ENCODE measurements at places on chromosomes 2 and 18.

- DNase-seq, result no peak
Observed at GRCh38 chr18:28725876-28726275, 548.9 kb upstream of the CDH2 start.

GRCh38 chr2:98665677-98666076 lies 57.3 kb downstream of the UNC50 start:
- no peak for DNase-seq

- no peak for DNase-seq
Observed at GRCh38 chr18:47618758-47619157, 311.7 kb downstream of the SMAD2 start.

DNA sequence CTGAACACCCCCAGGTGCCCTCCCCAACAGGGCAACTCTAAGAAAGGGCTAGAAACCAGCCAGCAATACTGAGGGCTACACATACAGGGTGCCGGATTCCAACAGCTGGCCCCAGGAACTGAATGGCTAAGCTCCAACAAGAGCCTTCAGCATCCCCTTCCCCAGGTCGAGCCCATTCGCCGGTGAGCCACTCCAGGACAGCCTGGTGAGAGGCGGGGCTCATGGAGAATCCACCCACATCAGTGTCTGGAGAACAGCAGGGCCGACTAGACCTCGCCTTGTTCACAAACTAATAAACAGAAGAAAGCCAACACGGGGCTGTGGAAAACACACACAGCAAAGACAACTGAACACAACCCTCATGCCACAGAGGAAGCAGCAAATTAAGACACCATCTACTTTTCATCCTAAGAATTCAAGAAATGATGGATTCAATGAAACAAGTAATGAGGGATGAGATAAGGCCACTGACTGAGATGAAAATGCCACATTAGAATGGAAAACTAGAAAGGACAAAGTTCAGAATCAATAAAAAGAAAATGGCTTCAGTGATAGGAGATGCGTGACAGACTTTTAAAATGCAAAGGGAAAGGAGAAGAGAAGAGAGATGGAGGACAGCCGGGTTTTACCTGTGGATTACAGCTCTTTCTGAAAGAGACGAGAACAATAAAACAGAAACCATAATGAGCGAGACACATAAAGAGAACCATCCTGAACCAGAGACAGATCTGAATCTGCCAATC lies 8.2 kb downstream of the PER2 start:
- DNase-seq, result no peak

- no peak for DNase-seq
Observed at GRCh38 chr2:143084462-143084861, 44.8 kb upstream of the ARHGAP15 start.

- no peak for DNase-seq
Observed at GRCh38 chr18:39846265-39846664, 2108.8 kb upstream of the PIK3C3 start.

GRCh38 chr18:78975292-78975691 lies 4.3 kb upstream of the SALL3 start:
- DNase-seq, result no peak

DNA sequence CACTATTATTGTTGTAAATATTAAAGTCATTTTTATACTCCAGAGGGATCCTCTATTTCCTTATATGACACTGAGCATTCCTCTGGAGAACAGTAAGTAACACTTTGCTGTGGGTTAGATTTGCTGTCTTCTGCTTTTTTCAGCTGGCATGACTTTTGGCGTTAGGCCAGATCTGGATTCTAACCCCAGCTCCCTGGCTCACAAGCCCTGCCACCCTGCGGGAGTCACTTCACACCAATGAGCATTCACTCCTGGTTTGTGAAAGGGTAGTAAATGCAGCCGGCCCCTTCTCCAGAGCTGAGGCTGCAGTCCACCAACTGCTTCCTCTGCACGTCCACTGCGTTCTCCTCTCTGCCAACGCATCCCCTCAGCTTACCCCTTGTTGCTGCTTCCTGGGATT lies 373.8 kb upstream of the RAB6C start:
- DNase-seq, result no peak

DNA sequence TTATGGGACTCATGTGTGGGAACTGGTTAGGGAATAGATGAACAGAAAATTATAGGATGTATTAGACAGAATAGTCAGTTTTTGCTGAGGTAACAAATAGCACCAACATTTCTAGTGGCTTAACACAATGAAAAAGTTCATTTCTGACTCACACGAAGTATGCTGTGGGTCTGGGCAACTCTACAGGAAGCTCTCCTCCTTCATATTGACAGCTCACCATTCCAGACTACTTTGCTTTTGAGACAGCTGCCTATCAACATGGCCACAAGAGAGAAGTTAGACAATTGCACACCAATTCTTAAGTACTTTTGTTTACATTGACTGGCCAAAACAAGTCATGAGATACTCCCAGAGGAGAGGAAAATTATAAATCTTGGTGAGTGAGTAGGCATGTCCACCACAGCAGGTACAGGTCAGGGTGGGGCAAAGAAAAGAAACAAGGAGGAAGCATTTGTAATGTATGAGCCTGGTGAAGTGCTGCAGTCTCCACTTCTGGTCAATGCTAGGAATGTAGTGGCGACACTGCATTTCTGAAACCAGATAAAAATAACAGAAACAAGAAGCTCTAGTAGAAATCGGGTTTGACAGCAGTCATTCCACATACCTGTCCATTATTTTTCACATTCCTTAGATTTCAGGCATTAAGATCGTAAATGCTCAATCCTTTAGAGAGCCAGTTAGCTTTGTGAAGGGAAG lies 141.6 kb downstream of the ICOS start:
- DNase-seq, result no peak

- no peak for DNase-seq
Observed at GRCh38 chr2:55923091-55923981, at the start of gene EFEMP1. EFEMP1 (minus strand) TSS chr2:55923782; CDS start chr2:55922440, 1,342 bp downstream.

- DNase-seq, result peak; percentile 27
Observed at GRCh38 chr2:121235542-121235941, 49.5 kb downstream of the TFCP2L1 start.

GRCh38 chr2:222754324-222754930 lies 83.0 kb downstream of the MOGAT1 start:
- no peak for DNase-seq

- no peak for DNase-seq
Observed at GRCh38 chr2:170512266-170512665, 202.9 kb upstream of the SP5 start.

DNA sequence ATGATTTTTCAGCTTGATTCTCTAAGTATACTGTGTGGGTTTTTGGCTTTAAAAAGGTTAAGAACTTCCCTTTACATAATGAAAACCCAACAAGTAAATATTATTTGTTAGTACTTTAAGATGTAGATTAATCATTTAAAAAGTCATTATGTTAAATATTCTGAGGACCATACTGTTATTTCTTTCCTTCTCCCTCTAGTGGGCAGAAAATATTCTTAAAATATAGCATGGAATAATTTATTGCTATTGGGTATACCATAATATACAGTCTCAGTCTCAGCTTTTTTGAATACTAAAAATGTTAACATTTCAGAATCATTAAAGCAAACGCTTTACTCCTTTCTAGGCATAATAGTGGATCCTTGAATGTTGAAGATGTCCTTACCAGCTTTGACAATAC lies 28.1 kb downstream of the CAMKMT start:
- no peak for DNase-seq

DNA sequence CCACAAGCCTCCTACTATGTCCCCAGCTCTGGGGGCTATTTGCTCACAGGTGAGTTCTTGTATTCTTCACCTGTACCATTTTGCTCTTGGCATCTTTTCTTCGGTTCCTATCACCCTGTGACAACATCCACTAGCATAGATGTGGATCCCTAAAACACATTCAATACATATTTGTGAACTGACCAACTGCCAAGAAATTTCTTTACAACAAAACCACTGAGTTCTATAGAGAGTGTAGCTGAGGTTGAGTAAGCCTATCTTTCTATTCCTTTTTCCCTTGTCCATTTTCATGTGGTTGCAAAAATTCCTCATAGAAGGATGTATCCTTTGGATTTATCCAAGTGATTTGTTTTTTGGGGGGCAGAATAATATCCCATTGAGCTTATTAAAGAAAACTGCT lies 192.7 kb upstream of the ITGA4 start:
- DNase-seq, result no peak

- DNase-seq, result no peak
Observed at GRCh38 chr2:40062381-40062780, 283.3 kb upstream of the THUMPD2 start.

DNA sequence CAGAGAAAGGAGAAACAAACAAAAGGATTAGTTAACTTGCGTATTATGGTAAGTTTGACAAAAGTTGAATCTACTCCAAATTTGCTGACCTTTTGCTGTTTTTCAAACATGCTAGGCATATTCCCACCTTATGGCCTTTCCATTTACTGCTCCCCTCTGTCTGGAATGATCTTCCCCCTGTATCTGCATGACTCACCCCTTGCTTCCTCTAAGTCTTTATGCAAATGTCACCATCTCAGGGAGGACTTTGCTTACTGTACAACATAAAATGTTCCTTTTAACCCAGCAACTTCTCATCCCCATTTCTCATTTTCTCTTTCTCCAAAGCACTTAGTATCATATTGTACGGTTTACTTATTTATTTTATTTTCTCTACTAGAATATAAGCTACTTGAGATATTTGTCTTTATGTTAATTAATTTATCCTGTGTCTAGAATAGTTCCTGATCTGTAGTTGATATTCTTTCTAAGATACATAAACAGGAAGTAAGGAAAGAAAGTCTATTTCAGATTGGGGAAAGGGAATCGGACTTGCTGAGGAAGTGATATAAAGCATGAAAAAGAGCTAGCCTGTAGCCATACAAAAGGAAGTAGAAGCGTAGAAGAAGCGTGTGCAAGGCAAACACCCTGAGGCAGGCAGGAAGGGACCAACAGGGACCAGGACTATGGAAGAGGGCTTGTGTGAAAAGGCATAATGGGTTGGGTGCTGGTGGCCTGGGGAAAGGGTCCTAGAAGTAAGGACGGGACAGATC lies 144.9 kb upstream of the ERBB4 start:
- no peak for DNase-seq

- DNase-seq, result no peak
Observed at GRCh38 chr2:114688241-114688640, 245.8 kb downstream of the DPP10 start.

- no peak for DNase-seq
Observed at GRCh38 chr18:62877411-62878221, 162.3 kb downstream of the PHLPP1 start.

DNA sequence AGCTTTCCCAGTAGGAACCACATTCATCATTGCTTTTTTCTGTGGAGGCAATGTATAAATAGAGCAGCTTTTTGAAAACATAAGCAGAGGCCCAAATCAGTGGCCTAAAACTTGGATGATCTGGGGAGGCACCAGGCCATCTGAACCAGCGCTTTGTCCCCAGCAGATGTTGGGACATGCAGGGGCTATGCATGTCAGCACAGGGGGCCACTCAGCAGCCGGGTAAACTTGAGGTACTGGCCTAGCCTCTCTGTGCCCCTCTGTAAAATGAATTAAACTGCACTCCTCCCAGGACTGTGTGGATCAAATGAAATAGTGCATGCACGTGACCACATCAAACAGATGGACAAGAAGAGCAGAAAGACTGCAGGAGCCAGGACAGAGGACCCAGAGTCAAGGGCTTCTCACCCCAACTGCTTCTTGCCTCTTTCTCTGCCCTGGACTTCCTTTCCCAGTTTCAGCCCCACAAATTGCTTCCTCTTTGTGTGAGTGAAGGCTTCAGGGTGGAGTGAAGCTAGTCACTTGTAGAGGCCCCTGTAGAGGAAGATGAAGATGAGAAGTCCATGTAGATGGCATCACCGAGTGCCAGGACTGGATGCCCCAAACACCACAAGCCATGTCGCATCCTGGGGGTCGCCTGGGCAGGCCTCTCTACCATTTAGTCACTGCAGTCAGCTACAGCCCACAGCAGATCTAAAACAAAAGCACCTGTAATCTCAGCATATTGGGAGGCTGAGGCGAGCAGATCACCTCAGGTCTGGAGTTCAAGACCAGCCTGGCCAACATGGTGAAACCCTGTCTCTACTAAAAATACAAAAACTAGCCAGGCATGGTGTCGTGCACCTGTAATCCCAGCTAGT lies 53.2 kb downstream of the IMPA2 start:
- no peak for DNase-seq

DNA sequence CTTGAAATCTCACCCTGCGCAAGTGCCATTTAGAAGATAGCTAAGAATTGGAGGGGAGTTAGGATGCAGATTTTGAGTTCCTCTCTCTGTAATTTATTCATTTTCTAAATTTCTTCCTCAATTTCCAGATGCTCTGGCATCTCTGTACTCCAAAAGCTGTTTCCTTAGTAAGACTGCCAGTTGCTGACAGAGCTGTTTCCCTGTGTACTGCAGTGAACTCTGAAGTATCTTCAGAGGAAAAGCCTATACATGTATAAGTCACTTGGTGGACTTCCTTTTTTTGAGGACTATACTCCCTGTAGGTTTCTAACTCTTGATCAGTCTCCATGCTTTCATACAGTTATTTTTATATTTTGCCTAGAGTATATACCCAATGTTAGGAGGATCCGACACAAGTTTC lies 1.5 kb upstream of the RESP18 start:
- DNase-seq, result no peak

GRCh38 chr2:168138374-168138773 lies 109.0 kb downstream of the STK39 start:
- no peak for DNase-seq

- DNase-seq, result no peak
Observed at GRCh38 chr2:187117483-187117882, 268.5 kb upstream of the ZSWIM2 start.

DNA sequence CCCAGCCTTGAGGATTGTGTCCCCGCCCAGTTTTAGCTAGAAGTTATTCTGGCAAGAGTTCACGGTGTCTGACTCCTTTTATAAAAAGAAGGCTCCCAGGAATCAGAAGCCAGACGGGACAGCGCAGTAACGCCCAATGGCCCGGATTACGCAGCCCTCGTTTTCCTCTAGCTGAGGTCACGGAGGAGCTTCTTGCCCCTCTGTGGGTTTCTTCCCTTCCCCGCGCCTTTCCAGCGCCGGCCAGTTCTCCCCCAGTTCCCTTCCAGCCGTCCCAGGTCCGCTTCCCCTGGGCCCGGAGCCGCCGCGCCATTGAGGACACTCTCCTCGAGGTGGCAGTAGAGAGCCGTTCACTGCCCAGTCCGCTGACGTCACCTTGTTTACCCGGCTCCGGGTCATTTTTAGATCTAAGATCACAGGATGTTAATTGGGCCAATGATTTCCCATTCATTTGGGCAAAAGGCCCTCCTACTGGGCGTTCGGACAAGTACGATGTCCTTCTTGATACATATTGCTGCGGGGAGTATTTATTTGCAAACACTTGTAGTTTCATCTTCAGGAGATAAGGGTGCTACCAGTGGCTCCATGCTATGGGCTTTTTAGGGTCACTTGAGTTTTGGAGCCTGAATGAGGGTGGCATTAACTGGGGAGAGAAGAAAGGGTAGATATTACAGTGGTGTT lies 81.5 kb upstream of the PPM1B start:
- no peak for DNase-seq

GRCh38 chr2:6906165-6906741 lies 11.0 kb upstream of the RNF144A start:
- DNase-seq, result no peak

GRCh38 chr2:16104315-16104948 lies 164.1 kb downstream of the MYCN start:
- no peak for DNase-seq

DNA sequence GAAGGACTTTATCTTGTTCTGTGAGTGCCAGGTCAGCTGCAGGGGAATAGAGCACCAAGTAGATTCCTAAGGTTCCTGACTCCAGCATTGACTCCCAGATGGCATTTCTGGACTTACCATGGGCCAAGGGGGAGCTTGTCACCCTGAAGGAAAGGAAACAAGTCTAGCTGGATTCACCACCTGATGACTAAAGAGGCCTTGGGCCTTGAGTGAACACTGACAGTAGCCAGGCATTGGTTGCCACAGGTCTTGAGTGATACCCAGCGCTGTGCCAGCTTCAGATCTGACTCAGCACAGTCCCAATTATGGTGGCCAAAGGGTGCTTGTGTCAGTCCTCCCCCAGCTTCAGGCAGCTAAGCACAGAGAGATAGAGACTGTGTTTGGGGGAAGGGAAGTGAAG lies 40.1 kb upstream of the CAPN13 start:
- no peak for DNase-seq
